ENCODE measurements at places on chromosomes 6 and 20.

- no peak for DNase-seq
Measured at GRCh38 chr6:2232445-2232844, 13.0 kb downstream of the GMDS start.

- no peak for DNase-seq
Measured at GRCh38 chr6:159493898-159494585, 199.0 kb downstream of the SOD2 start.

GRCh38 chr6:133467231-133467981 is 226.2 kb downstream of the EYA4 start:
- DNase-seq: no peak

- DNase-seq: no peak
Measured at GRCh38 chr6:52570291-52570700, 6.6 kb downstream of the TRAM2 start.

DNA sequence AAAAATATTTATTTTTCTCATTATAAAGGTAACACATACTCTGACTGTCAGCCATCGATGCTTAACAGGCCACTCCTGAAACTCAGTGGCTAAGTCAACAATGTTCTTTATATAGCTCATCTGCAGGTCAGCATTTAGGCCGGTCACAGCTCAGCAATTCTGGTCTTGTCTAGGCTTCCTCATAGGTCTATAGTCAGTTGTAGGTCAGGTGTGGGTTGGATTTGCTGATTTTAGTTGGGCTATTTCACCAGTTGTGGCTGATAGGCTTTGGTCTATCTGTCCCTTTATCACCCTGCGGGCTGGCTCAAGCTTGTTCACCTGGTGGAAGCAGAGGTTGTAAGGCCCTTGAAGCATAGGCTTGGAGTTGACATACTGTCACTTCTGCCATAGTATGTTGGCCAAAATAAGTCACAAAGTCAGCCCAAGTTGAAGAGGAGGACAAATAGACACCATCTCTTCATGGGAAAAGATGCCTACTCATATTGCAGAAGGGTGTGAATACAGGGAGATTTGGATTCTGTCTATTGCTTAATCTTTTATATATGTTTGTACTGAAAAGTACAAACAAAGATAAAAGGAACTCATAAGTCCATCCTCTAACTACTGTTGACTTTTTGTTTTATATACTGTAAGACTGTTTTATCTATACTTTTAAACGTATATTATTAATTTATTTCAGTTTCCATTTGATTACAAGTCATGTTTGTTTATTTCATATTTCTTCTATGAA is 75.0 kb downstream of the BCKDHB start:
- no peak for DNase-seq

- no peak for DNase-seq
Measured at GRCh38 chr6:134787261-134787877, 162.5 kb downstream of the ALDH8A1 start.

- DNase-seq: no peak
Measured at GRCh38 chr6:45837541-45838200, 178.0 kb downstream of the CLIC5 start.

GRCh38 chr6:119620846-119621555 is 271.4 kb upstream of the MAN1A1 start:
- no peak for DNase-seq

DNA sequence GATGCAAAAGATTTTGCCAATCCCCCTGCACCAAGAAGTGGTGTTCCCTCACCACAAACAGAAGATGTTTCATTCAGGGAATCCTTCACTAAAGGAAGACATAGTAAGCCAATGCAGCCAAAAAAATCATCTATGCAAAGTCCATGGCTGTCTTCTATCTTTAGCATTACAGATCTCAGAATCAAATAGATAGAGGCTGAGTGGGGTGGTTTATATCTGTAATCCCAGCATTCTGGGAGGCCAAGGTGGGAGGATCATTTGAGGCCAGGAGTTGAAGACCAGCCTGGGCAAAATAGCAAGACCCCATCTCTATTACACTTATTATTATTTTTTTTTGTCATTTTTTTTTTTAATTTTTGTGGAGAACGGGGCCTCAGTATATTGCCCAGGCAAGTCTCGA is 32.9 kb upstream of the ZNF217 start:
- DNase-seq: no peak

GRCh38 chr20:25078662-25079061 is 3.3 kb downstream of the VSX1 start:
- DNase-seq: peak; percentile 22

GRCh38 chr6:164286011-164286410 is 871.5 kb downstream of the QKI start:
- no peak for DNase-seq

GRCh38 chr20:20184149-20184548 is 131.8 kb downstream of the CFAP61 start:
- DNase-seq: no peak

DNA sequence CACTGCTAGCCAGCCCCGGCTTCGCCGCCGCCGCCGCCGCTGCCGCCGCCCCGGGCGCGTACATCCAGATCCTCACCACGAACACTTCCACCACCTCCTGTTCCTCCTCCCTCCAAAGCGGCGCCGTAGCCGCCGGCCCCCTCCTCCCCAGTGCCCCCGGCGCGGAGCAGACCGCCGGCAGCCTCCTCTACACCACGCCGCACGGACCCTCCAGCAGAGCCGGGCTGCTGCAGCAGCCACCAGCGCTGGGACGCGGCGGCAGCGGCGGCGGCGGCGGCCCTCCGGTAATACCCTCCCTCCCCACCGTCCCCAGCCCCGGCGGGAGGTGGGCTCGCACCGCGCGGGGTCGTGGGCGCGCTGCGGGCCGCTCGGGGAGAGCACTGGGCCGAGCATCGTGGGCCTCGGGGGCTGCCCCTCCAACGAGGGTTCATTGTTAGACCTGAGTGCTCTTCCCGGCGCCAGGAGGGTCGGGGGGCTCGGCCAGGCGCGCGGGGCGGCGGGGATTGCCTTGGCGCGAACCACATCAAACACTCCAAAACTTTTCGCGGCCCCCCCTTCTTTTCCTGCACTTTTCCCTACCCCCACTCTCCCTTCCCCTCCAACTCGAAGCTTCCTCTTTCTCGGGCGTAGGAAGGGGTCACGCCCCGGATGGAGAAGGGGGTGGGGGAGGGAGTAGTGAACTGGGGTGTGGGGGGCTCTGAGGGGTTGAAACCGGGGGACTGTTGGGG is 827 bp downstream of the E2F3 start:
- peak; percentile 38 for DNase-seq

- DNase-seq: no peak
Measured at GRCh38 chr20:37759761-37760209, 66.0 kb downstream of the CTNNBL1 start.

DNA sequence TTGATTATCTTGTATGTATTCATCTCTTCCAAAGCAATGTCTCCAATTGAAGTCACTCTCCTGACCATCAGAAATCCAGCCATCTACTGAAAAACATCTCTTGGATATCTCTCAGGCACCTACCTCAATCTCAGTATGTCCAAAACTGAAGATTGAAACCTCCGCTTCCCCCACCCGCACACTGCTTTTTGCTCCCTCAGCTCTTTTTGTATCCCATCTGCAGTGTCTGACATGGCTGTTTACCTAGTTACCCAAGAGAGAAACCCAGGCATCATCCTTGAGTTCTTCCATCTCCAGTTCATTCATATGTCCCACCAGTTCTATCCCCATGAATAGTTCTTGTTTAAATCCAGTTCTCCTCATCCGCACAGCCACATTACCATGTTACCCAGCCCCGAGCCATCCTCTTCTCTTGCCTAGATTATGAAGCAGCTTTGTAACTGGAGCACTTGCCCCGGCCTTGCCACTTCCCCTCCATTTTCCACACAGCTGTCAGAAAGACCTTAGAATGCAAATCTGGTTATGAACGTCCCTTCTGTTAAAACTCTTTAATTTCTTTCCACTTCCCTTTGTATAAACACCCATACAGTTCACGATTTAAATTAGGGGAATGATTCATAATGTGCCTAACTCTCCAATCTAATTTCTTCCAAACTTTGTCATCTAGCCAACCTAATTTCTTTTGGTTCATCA is 40.5 kb upstream of the GCLC start:
- no peak for DNase-seq

GRCh38 chr6:16995511-16996250 is 106.2 kb upstream of the STMND1 start:
- no peak for DNase-seq

- peak; percentile 37 for DNase-seq
Measured at GRCh38 chr20:54680872-54681619, 205.7 kb downstream of the DOK5 start.

GRCh38 chr6:43772681-43773049 is 2.7 kb downstream of the VEGFA start:
- peak; percentile 73 for DNase-seq

DNA sequence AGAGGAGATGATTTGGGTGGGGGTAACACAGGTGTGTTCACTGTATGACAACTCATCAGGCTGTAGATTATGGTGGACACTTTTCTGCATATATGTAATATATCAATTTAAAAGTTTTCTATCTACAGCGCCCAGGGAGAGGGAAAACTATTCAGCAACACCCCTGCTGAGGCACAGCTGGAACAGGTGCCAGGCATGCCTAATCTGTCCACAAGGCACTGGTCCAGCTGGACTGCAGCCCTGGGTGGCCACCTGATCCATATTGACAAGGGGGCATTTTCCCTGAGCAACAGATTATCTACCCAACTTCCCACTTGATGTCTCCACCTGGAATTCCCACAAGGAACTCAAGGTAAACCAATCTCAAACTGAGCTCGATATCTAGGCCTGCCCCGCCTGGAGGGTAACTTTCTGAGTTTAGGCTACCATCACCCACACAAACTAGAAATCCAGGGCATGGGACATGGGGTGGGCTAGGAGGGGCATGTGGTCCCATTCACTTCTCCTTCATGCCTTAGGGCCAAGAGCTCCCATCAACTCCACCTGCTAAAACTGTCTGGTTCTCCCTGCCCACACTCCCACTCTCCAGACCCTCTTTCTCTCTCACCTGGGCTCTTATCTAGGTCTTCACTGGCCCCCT is 4.6 kb downstream of the SLC22A16 start:
- no peak for DNase-seq

- DNase-seq: peak; percentile 83
Measured at GRCh38 chr6:101401792-101402621, 8.5 kb downstream of the GRIK2 start.

DNA sequence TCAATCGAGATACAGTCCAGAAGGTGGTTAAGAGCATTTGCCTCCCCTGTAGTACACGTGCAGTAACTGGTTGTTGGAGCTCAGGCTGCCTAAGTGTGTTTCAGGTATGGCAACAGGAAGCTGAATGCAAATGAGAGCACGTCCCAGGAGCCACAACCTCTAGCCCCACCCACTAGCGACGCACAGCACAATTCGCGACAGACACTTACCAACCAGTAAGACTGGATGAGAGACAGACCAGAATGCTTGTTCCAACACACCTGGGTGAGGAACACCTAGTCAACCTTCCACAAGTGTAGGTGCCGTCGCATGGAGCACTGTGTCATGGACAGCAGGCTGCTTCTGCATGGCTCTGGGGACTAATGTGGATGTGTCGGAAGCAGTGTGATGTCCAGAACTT is 7.2 kb upstream of the SERPINB1 start:
- DNase-seq: peak; percentile 86

DNA sequence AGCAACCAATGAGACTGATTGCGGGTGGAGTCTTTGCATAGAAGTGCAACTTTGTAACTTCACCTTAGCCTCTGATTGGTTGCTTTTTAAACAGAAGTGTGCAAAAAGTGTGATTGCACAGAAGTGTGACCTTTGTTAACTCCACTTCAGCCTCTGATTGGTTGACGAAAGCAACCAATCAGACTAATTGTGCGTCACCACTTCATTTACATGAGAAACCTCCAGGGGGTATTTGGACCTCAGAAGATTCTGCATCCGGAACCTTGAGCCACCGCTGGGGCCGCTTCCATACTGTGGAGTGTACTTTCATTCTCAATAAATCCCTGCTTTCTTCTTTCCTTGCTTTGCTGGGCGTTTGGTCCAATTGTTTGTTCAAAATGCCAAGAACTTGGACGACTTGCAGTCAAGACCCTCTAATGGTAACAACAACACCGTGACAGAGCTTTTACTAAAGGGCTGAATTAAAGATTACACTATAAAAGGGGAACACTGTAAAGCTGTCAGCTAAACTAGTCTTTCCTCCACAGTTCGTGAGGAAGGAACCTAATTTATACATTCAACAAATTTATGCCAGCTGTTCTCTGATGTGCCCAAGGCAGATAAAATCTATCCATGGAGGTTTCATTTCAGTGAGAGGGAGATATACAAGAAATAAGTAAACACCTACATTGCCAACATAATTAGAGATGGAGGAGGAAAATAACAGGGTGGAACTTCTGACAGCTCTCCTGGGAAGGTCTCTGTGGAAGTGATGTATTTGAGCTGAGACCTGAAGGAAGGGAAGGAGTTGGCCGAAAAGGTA is 1.4 kb upstream of the HECA start:
- no peak for DNase-seq

DNA sequence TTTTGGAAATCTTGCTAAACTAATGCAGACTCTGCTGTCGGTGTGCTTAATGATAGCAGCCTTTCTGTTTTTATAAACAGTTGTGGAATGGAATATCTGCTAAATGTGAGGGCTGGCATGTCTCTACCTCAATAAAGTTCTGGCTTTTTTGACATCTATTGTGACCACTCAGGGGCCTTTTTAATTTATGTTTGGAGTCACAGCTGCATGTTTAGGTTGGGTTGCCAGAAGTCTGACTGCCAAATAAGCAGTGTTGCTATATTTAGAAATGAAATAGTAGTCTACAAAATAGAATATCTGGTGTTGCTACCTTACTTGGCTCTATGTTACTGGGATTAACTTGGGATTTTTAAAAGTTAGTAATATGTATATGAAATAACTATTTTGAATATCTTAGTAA is 125.1 kb upstream of the LOC128125822 start:
- no peak for DNase-seq

- no peak for DNase-seq
Measured at GRCh38 chr6:138727182-138727581, 46.4 kb upstream of the CCDC28A start.

- DNase-seq: peak; percentile 92
Measured at GRCh38 chr6:33592595-33593413, 12.7 kb upstream of the BAK1 start.

GRCh38 chr6:21823371-21823770 is 229.8 kb downstream of the SOX4 start:
- DNase-seq: no peak

GRCh38 chr6:79421707-79422484 is 115.3 kb downstream of the LCA5 start:
- no peak for DNase-seq

DNA sequence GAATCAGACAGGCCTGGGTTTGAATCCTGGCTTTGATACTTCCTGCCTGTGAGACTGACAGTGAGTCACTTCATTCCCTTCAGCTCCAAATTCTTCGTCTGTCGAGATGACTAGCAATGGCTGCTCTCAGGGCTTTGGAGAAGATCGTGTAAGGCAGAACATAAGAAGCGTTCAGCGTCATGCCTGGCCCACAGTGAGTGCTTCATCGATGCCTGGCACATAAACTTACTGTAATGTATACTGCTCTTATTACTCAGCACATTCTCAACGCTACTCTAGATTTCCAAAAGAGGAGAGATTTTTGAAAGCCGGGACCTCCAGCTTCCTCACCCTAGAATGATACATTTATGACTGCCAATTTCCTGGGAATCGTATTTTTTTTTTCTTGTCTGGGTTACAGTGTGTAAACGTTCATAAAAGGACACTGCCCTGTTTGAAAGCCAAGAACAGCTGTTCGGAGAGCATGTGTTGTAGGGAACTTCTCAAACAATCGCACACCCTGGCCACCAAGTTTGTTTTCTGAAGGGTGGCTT is 16.2 kb upstream of the BCAS1 start:
- DNase-seq: no peak

Measured in H9 (cell line).